AG04450 (cell line): ENCODE measurements at places on chromosomes 5 and 9.

GRCh38 chr5:119301906-119302305, 53.9 kb upstream of the TNFAIP8 start:
- no peak for DNase-seq

GRCh38 chr9:69141851-69142250, 32.2 kb upstream of the TJP2 start:
- DNase-seq: no peak

- DNase-seq: no peak
Measured at GRCh38 chr9:119844431-119844830, 475.2 kb upstream of the BRINP1 start.

GRCh38 chr5:135543485-135544304, 7.9 kb upstream of the NEUROG1 start:
- DNase-seq: no peak

DNA sequence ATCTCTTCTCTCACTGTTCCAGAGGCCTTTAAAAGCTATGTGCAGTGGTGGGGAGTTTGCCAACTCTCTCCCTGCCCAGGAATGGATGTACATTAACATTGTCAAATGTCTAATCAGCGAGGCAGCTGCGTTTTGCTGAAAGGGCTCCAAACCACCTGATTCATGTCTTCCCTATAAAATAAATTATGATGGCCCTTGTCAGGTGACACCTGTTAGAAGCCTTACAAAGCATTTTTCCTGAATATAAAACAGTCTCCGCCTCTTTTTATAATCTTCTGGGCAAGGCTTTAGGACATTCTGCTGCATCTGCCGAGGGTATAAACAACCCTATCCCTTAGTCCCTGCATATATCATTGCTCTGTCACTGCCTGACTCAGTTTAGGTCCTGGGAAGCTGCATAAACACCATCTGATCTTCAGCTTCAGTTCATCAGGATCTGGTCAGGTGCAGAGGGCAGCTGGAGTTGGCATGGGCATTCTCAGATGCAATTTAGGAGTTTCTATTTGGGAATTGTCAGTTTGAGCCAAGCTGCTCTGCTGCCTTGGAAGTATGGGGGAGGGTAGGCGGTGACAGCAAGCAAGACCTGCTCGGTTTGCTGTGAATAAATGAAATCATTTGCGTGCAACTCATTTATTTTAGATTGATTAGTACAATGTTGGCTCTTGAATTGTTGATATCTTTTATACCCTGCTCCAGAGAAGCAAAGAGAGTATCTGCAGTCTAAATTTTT, 103.5 kb downstream of the ACER2 start:
- DNase-seq: no peak

DNA sequence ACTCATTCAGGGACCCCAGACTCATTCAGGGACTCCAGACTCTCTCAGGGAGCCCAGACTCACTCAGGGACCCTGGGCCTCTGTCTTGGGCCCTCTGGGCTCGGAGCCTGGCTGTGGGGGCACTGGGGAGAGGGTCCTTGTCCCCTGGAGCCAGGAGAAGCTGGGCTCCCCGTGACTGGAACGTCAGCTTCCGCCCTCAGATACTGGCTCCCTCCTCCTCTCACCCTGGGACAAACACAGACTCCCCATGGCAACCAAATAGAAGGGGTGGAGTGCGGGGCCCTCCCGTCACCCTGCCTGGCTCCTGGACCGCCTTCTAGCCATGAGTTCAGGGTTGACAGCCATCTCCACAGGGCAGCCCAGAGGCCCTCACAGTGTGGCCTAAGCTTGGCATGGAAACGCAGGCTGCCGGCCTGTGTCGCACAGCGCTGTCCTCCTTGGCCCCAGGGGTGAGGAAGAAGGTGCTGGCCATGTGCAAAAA, 27.6 kb downstream of the ZDHHC11B start:
- no peak for DNase-seq

- DNase-seq: no peak
Measured at GRCh38 chr5:80069918-80070318, 34.8 kb downstream of the THBS4 start.
